ENCODE measurements at places on chromosomes 7 and 10.

DNA sequence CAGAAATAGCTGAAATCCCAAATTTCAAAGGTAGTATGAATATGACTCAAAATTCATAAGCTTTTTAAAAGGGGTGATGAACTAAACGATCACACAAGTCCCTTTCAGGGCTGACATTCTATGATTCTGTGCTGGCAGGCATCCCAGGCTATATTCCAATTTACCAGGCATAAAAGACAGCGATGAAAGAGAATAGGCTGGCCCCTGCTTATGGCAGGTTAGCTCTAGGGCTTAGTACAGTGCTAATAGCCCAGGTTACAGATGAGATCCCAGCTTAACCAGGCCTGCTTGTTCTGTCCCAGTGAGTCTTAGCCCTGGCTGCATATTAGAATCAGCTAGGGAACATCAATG lies 56.4 kb downstream of the CDHR3 start:
- no peaks in the 10 kb centered on the region for H3K36me3 ChIP-seq
- H3K4me1 ChIP-seq: peaks cover 43% of the 10 kb centered on the region
- H3K27me3 ChIP-seq: peaks cover 10% of the 10 kb centered on the region
- H3K4me3 ChIP-seq: no peak overlapping the region
- DNase-seq: no peak
- no peak overlapping the region for H3K27ac ChIP-seq

DNA sequence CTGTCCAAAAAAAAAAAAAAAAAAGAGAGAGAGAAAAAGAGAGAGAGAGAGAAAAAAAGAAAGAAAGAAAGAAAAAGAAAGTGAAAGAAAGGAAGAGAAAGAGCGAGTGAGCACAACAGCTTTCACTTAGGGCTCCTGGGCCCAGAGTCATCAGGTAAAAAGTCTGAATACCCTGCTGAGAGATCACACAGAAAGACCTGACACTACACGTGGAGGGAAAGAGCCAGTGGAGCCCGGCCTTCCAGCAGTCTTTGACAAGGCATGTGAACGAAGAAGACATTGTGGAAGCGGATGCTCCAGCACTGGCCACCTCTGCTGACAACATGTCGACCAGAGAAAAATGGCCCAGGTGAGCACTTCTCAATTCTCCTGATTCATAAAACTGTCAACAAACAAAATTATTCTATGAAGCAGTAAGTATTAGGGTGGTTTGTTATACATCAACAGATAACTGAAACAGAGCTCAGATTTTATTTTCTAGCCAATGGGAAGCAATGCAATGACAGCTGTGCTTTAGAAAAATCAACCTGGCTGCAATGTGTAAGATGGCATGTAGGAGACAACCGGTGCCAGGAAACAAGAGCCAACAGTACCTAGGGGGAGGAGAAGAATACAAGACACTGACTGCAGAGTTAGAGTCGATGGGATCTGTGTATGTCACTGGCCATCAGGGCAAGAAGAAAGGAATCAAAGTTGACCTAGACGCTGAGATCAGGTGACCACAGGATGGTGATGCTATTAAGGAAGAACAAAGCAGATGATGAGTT lies 4.4 kb downstream of the RNF216 start:
- peaks cover 5% of the 10 kb centered on the region for H3K36me3 ChIP-seq
- H3K27ac ChIP-seq: peak overlapping the region; percentile 53
- no peaks in the 10 kb centered on the region for H3K27me3 ChIP-seq

GRCh38 chr7:42162560-42163325 lies 74.3 kb downstream of the GLI3 start:
- H3K4me3 ChIP-seq: no peak overlapping the region
- no peaks in the 10 kb centered on the region for H3K36me3 ChIP-seq
- no peak overlapping the region for H3K27ac ChIP-seq
- H3K27me3 ChIP-seq: no peaks in the 10 kb centered on the region
- DNase-seq: no peak
- no peaks in the 10 kb centered on the region for H3K4me1 ChIP-seq

DNA sequence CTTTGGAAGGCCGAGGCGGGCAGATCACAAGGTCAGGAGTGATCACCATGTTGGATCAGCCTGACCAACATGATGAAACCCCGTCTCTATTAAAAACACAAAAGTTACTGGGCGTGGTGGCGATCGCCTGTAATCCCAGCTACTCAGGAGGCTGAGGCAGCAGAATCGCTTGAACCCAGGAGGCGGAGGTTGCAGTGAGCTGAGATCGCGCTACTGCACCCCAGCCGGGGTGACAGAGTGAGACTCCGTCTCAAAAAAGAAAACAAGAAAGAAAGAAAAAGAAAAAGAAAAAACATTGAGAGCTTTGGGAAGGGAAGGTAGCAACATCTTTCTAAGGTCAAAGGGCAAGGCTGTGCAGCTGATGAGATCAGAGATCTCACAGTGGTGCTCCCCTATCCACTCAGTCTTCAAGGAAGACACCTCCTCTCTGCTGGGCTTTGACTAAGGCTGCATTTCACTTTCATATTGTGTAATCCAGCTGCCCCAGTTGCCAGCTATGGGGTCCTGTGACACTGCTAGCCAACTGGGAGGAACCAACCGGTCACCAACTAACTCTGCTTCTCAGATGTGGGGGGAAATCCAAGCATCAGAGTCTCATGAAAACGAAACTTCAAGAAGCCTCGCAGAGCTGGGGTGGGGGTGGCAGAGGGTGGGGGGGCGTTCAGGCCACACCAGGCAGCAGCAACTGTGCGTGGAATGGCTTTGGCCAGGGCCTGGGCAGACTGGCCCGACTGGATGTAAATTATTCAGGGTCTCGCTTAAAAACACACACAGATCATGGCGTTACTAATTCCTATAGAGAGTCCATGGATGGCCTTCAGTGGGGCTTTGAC lies 1.5 kb downstream of the IL15RA start:
- H3K4me3 ChIP-seq: peak overlapping the region; percentile 98
- H3K36me3 ChIP-seq: no peaks in the 10 kb centered on the region
- peak; percentile 52 for DNase-seq
- H3K4me1 ChIP-seq: peaks cover 28% of the 10 kb centered on the region
- H3K27ac ChIP-seq: peak overlapping the region; percentile 84
- H3K27me3 ChIP-seq: no peaks in the 10 kb centered on the region

GRCh38 chr7:115965236-115965635 lies 65.3 kb downstream of the TFEC start:
- no peaks in the 10 kb centered on the region for H3K4me1 ChIP-seq
- no peaks in the 10 kb centered on the region for H3K36me3 ChIP-seq
- no peak for DNase-seq
- H3K4me3 ChIP-seq: no peak overlapping the region
- no peaks in the 10 kb centered on the region for H3K27me3 ChIP-seq

- DNase-seq: no peak
- no peak overlapping the region for H3K27ac ChIP-seq
- no peaks in the 10 kb centered on the region for H3K27me3 ChIP-seq
- peaks cover 18% of the 10 kb centered on the region for H3K4me1 ChIP-seq
- no peak overlapping the region for H3K4me3 ChIP-seq
Observed at GRCh38 chr7:105880571-105881330, 4.4 kb upstream of the ATXN7L1 start.

GRCh38 chr7:47069385-47070076 lies 512.4 kb downstream of the TNS3 start:
- H3K36me3 ChIP-seq: no peaks in the 10 kb centered on the region
- no peak overlapping the region for H3K27ac ChIP-seq
- H3K27me3 ChIP-seq: peaks cover 3% of the 10 kb centered on the region

DNA sequence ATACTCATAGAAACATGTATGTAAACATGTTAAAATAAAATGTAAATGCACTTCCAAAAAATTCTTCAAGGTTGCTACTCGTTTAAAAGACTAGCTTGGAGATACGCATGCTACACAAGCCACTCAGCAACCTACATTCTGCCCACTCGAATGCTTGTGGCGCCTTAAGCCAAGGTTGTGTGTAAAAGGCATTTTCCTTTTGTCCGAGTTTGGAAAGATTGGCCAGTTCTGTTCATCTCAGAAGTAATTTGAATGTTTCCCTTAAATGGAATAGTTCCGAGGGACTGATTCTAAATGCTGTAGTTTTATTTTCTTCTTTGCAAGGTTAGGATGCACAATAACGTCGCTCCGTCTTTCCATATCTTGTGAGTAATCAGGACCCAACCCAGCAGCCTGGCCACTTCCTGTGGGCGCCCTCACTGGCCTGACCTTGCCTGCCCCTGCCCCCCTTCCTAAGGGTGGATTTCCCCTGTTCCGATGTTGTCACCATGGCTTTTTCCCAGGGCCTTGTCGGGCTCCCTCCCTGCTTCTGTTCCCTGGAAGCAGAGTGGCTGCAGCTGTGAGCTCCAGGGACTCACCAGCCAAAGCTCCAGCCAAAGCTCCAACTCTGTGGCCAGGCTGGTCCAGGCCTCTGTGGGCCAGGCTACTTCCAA lies 70.6 kb downstream of the PTPRE start:
- no peaks in the 10 kb centered on the region for H3K36me3 ChIP-seq
- peak; percentile 21 for DNase-seq
- no peaks in the 10 kb centered on the region for H3K4me1 ChIP-seq
- no peak overlapping the region for H3K4me3 ChIP-seq
- no peak overlapping the region for H3K27ac ChIP-seq

DNA sequence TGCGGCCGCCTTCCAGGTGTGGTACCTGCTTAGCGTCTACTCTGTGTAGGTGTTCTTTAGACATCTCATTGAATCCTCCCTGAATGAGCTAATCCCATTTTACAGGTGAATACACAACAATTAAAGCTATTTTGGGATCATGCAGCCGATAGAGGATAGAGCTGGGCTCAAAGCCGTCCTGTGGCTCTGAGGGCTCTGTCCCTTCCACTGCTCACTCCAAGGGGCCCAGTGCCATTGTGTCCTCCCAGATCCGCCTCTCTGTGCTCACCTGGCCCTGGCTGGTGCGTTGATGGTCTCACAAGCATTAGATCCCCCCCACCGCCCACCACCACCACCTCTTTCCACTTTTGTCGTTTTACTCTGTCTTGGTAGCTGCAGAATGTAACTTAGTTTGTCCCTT lies 13.1 kb downstream of the NPTX2 start:
- no peaks in the 10 kb centered on the region for H3K27me3 ChIP-seq
- DNase-seq: no peak
- H3K4me3 ChIP-seq: no peak overlapping the region
- H3K27ac ChIP-seq: no peak overlapping the region
- no peaks in the 10 kb centered on the region for H3K36me3 ChIP-seq
- H3K4me1 ChIP-seq: no peaks in the 10 kb centered on the region

DNA sequence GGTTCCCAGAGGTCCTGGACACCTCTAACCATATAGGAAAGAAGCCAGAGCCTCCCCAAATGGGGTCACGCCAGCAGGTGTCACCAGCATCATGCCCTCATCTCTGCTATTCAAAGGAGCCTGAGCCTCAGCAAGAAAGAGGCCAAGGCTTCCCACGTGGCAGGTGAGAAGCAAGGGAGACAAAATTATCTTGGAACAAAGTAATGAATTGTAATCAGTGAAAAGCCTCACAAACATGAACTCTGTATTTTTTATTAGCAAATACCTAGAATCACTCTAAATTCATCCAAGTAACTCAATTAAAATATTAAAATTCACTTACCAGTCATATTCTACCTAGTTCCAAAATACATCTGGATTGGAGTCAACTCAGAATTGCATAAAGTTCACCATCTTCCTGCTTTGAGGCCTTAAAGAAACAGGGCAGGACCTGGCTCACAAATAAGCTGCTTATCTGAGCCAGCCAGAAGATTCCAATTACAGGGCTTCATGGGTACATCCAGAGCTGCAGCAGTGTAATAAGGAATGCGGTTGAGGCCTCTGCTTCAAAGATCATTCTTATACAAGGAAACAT lies 68.7 kb downstream of the SGMS1 start:
- DNase-seq: no peak
- no peak overlapping the region for H3K4me3 ChIP-seq
- no peaks in the 10 kb centered on the region for H3K27me3 ChIP-seq
- H3K4me1 ChIP-seq: no peaks in the 10 kb centered on the region

DNA sequence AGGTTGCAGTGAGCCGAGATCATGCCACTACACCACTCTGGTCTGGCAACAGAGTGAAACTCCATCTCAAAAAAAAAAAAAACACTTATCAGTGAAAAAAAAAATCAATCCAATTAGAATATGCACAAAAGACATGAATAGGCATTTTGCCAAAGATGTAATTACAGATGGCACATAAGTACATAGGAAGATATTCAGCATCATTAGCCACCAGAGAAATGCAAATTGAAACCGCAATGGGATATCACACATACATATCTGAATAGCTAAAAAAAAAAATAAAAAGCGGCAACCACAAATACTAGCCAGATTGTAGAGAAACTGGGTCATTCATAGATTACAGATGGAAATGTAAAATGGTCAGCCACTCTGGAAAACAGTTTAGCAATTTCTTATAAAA lies 1310.8 kb downstream of the XPNPEP1 start:
- no peak overlapping the region for H3K27ac ChIP-seq
- no peak for DNase-seq
- no peaks in the 10 kb centered on the region for H3K4me1 ChIP-seq
- no peaks in the 10 kb centered on the region for H3K36me3 ChIP-seq
- H3K4me3 ChIP-seq: no peak overlapping the region
- H3K27me3 ChIP-seq: no peaks in the 10 kb centered on the region

DNA sequence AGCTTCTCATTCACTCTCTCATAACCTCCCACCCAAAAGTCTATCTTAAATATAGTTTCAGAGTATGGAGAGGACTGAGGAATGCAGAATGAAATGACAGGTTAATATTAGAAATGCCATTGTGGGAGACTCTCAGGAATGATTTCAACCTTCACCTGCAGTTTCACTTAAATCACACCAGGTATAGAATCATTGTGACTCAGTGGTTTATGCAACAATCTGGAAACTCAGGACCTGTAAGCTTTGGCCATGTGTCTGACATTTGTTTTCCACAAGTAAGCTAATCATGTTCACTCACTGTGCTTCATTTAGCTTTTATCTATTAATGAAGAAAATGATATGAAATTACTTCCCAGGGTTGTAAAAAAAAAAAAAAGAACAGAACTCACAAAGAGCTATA lies 8.7 kb upstream of the PTPN12 start:
- H3K4me1 ChIP-seq: no peaks in the 10 kb centered on the region
- no peak for DNase-seq
- H3K27me3 ChIP-seq: no peaks in the 10 kb centered on the region
- no peak overlapping the region for H3K4me3 ChIP-seq

- no peak for DNase-seq
- no peaks in the 10 kb centered on the region for H3K4me1 ChIP-seq
Observed at GRCh38 chr10:51462076-51462779, 237.2 kb downstream of the CSTF2T start.

DNA sequence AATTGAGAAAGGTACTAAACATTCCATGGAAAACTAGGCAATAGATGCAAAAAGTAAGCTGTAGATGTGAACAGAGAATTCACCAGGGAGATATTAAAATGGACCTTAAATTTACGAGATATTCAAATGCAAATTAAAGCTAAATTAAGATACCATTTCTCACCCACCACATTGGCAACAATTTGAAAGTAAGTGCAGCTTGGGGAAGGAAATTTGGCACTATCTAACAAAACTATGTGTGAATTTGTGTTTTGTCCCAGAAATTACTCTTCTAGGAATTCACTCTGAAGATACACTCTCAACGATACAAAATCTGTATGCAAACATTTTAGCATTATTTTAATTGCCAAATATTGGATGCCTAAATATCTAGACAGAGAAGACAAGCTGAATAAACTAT lies 178.2 kb upstream of the SORCS1 start:
- H3K4me3 ChIP-seq: no peak overlapping the region
- H3K36me3 ChIP-seq: no peaks in the 10 kb centered on the region
- no peak for DNase-seq
- H3K27me3 ChIP-seq: no peaks in the 10 kb centered on the region
